ENCODE measurements at places on chromosomes 5 and 9.

GRCh38 chr5:73859696-73860095, 233.7 kb downstream of the ARHGEF28 start:
- no peak overlapping the region for H3K4me3 ChIP-seq
- peaks cover 20% of the 10 kb centered on the region for H3K4me1 ChIP-seq
- no peak for DNase-seq

DNA sequence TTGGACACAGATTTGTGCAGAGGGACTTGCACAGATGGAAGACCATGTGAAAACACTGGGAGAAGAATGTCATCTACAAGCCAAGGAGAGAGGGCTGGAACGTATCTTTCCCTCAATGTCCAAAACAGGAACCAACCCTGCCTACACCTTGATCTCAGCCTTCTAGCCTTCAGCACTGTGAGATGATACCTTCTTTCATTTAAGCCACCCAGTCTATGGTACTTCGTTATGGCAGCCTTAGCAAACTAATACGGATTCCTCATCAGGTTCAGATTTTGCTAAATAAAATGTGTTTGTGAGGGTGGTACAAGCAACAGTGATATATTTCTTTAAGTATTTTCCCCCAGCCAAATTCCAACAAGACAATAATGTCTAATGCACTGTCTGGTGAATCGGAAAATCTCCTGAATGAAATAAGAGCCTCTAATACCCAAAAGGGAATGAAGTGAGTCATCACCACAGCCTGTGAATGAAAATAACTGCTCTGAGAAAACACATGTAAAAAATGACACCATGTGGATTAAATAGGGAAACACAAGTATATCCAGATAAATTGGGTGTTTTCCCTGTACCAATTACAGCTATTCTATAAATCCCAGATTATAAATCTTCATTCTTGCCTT, 182.8 kb upstream of the TARS1 start:
- no peak for DNase-seq
- H3K4me3 ChIP-seq: no peak overlapping the region
- H3K27ac ChIP-seq: no peak overlapping the region
- H3K27me3 ChIP-seq: no peaks in the 10 kb centered on the region

DNA sequence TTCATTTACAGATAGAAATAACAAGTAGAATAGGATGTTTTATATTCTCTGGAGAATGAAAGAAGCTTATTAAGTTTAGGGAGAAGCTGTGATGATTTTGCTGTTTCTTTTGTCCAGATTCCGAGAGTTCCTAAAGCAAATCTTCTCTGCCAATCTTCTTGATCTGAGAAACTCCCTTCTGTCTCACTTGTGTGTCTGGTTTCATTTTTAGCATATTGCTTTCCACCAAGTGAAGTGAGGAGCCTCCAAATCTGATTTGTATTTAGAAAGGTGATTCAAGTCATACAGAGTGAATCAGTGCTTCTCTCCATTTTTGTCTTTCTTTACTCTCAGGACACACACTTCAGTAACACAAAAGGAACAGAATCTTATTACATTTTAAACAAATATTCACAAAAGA, 48.4 kb downstream of the STX17 start:
- no peak for DNase-seq
- no peak overlapping the region for H3K4me3 ChIP-seq
- no peaks in the 10 kb centered on the region for H3K4me1 ChIP-seq
- H3K36me3 ChIP-seq: no peaks in the 10 kb centered on the region

DNA sequence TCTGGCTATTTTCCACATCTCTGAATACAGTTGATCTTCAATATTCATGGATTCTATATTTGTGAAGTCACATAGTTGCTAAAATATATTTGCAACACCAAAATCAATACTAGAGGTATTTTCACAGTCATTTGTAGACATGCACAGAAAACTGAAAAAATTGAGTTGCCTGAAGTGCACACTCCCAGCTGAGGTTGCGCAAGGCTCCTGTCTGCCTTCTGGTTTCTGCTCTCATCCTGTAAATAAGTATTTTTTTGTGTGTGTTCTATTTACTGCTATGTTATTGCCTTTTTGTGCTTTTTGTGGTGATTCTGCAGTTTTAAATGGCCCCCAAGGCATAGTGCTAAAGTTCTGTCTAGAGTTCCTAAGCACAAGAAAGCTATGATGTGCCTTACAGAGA, 371.1 kb upstream of the GRAMD2B start:
- no peak for DNase-seq
- H3K4me1 ChIP-seq: peaks cover 4% of the 10 kb centered on the region
- no peak overlapping the region for H3K4me3 ChIP-seq
- H3K27me3 ChIP-seq: no peaks in the 10 kb centered on the region

DNA sequence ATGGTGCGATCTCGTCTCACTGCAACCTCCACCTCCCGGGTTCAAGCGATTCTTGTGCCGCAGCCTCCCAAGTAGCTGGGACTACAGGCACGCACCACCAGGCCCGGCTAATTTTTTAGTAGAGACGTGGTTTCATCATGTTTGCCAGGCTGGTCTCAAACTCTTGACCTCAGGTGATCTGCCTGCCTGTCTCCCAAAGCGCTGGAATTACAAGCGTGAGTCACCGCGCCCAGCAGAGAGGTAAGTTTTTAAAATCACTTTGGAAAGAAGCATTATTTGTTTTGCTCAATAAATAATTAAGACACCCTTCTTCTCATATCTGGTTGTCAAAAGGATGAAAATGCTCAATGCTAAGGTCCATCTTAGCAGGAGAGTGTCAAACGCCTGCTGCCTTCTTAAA, 48.5 kb upstream of the STXBP1 start:
- H3K4me1 ChIP-seq: peaks cover 7% of the 10 kb centered on the region
- peak overlapping the region; percentile 83 for H3K27ac ChIP-seq
- H3K4me3 ChIP-seq: no peak overlapping the region
- no peak for DNase-seq

DNA sequence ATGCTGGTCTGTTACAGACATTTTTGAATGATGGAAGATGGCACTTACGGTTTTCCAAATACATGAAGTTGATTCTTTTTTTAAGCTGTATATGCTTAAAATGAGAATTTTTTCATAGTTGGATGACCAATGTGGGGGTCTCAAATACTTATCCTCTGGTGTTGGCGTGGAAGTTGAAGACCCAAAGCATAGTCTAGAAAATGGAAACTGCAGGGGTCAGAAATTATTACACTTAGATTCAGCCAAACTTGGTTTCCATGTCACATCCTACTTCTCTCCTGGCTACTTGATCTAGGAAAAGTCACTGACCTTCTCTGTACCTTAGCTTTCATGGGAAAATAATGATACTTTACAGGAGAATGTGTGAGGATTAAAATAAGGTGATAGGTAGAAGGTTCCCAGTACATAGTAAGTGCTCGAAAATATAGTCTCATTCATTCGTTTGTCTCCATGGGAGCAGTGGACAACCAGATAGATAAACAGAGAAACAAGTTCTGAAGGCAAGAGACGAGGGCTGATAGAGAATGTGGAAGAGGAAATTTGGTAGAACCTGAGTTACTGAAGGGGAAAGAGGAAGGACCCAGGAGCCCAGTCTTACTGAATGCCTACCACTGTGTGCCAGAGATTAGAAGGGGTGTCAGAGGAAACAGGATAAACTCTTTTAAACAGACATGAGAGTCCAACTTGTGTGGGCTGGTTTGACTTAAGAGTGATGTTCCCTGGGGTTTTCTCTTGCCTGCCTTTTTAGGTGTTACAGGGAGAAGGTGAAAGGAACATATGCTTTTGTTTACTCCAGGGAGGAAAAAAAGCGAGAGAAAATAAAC, 560.3 kb upstream of the KLF4 start:
- no peaks in the 10 kb centered on the region for H3K36me3 ChIP-seq
- no peaks in the 10 kb centered on the region for H3K27me3 ChIP-seq
- no peak overlapping the region for H3K27ac ChIP-seq
- no peak for DNase-seq

- H3K4me3 ChIP-seq: no peak overlapping the region
- H3K4me1 ChIP-seq: peaks cover 6% of the 10 kb centered on the region
- no peaks in the 10 kb centered on the region for H3K27me3 ChIP-seq
These were observed 581.8 kb upstream of the C9orf72 start for GRCh38 chr9:28155067-28155466.

DNA sequence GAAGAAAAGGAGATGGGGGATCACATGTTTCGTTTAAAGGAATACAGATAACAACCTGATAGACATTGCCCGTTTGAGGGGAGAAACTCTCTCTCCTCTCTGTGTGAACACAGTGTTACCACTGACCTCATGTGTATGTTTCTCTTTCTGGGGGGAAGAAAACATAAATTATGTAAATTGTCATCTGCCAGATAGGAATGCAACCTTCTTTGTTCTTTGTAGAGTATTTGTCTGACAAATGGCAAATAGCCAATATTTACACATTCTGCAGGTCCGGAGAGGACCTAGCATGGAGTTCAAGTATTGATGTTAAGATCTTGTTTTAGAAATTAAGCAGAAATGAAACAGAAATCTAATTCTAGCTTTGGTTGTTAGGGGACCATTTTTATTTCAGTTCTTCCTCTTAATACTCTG, 276.3 kb downstream of the SAXO1 start:
- H3K27ac ChIP-seq: no peak overlapping the region
- H3K4me3 ChIP-seq: no peak overlapping the region
- H3K36me3 ChIP-seq: no peaks in the 10 kb centered on the region

DNA sequence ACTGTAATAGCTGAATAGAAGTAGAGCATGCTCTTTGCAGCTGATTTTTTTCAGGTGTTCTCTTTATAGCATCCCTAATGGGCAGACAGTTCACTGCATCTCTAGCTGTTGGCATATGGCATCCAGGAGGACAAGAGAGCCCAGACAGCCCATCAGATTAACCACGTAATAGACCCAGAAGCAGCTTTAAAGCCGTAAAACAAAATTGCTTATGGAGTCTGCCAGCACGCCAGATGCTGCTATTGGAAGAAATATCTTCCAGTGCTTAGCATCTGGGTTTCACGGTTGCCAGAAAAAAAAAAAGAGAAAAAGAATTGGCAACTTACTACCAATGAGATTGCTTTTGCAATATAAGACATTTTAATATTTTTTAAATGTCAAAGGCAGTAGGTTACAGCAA, 869.4 kb upstream of the NUDT12 start:
- no peak for DNase-seq
- H3K4me3 ChIP-seq: no peak overlapping the region
- H3K4me1 ChIP-seq: no peaks in the 10 kb centered on the region

GRCh38 chr5:59767211-59767605, 126.3 kb downstream of the PDE4D start:
- H3K4me1 ChIP-seq: no peaks in the 10 kb centered on the region
- H3K27me3 ChIP-seq: no peaks in the 10 kb centered on the region
- H3K36me3 ChIP-seq: no peaks in the 10 kb centered on the region
- H3K27ac ChIP-seq: no peak overlapping the region
- no peak for DNase-seq
- no peak overlapping the region for H3K4me3 ChIP-seq

DNA sequence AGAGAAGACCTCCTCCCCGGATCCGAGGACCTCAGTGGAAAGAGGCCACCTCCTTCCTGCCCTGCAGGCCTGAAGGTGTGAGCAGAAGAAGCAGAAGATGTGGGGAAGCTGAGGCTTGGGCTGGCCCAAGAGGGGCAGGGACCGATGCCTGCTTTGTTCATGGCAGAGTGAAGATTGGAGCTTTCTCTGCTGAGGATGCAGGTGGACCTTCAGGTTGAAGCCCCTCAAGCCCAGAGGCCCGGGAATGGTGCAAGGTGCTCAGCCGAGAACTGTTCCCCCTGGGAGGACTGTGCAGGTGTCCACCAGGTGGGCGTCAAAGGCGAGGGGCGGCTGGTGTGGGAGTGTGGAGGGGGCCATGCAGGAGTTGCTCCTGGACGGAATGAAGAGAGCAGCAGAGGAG, 277.9 kb upstream of the IRX2 start:
- no peaks in the 10 kb centered on the region for H3K27me3 ChIP-seq
- H3K27ac ChIP-seq: no peak overlapping the region
- DNase-seq: no peak
- H3K4me1 ChIP-seq: no peaks in the 10 kb centered on the region

Measured in pancreas (tissue), 10 donors.